ENCODE measurements at places on chromosomes 13 and 19. TPM values are rescaled to one million over a fixed set of nuclear protein-coding genes. Genes with fewer than 3 reads are reported as not detected.

The KLK12 gene
- not detected for total RNA-seq

The ZNF709 gene
- total RNA-seq = not detected

The SRRM5 gene
- 0.98 TPM for total RNA-seq

The NAA16 gene
- total RNA-seq = 7.4 TPM

The P2RY11 gene
- 5.8 TPM for total RNA-seq

The CGB5 gene
- 0.84 TPM for total RNA-seq

The CEACAM7 gene
- not detected for total RNA-seq

The REEP6 gene
- 5.0 TPM for total RNA-seq
